ENCODE measurements at places on chromosomes 1 and 21.

DNA sequence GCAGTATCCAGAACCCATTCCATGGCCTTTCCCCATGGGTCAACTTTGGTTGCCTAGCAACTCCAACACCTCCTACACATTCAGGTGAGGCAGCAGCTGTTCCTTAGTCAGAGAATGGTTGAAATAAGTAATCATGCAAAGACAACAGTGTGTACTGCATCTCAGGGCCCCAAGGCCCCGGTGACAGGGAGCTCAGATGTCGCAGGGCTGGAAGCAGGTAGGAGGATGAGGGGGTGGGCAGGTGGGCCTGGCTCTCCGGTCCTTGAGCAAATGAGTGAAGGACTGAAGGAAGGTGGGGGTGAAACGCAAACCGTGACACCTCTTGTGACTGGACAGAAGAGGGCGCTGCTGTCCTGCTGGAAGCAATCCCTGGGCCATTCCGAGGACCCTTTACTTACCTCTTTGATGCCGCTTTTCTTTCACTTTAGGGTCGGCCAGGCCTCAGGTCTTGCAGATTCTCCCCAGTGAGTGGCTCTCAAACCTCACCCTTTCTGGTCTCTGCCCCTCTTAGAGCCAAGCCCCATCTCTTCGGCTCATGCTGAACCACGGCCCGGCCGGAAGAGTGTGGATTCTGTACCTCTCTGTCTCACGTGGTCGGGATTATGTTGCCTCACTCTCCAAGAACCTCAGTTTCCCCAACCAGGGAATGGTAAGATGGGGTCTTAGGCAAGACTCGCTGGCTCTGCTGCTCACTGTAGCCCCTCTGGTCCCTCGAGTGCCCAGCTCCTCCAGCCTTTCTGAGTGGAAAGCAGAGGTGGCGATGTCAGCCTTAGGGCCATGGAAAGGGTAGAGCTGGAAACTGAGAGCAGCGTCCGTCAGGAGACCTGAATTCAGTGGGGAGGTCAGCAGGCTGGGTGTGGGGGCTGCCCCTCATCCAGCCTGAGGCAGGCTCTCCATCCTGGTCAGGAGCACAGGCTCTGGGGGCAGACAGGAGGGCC lies 5.6 kb upstream of the KCNA10 start:
- peak; percentile 90 for ATAC-seq

GRCh38 chr1:205373022-205373797 lies 16.5 kb upstream of the KLHDC8A start:
- ATAC-seq = no peak

GRCh38 chr1:173269490-173270230 lies 62.5 kb upstream of the TNFSF4 start:
- ATAC-seq = peak; percentile 92

DNA sequence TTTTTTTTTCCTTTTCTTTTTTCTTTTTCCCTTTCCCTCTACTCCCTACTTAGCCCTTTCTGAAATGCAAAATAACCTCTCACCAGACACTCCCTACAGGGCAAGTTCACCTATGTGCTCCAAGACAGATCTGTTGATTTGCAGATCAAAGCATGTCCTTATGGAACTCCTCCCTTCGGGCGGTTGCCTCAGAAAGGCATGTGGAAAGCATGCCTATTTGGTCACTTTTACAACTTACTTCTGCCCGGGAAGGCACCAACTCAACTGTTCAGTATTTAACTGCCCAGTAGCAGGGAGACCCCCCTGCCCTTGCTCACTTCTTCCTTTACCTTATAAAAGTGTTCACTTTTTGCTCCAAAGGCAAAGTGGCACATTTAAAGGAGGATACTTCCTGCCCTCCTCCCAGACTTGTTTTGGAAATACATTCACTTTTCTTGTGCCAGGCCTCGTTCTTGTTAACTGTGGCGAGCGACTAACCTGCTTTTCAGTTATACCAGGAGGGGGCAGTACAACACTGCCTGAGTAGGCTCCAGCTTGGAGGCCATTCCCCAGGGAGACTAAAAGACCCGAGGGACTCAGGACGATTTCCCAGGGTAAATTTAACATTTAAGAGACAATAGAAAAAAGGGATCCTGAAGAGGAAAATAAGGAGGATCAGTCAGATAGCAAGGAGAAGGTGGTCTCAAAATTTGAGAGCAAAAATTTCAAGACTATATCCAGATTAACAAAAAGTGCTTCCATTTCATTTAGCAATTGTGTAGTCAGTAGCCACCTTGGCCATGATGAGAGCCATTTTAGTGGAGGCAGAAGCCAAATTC lies 12.3 kb upstream of the SLAMF7 start:
- ATAC-seq = peak; percentile 90

- ATAC-seq = no peak
Measured at GRCh38 chr1:161978011-161978790, 45.5 kb downstream of the OLFML2B start.

DNA sequence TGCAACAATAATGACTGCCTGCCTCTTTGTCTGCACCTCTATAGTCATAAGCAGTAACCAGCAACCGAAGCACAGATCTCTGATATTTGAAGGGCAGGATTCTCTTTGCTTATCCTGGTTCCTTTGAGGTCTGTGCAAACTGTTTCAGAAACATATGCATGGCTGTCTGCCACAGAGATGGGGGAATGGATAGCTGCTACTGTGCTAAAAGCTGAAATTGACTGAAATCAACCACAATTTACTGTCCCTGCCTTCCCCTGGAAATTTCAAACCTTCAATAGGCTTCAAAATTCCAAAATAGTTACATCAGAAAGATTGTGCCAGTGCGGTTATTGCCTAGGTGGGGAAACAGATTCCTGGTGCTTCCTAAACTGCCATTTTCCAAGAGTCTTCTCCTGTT lies 136.8 kb upstream of the GORAB start:
- peak; percentile 86 for ATAC-seq

DNA sequence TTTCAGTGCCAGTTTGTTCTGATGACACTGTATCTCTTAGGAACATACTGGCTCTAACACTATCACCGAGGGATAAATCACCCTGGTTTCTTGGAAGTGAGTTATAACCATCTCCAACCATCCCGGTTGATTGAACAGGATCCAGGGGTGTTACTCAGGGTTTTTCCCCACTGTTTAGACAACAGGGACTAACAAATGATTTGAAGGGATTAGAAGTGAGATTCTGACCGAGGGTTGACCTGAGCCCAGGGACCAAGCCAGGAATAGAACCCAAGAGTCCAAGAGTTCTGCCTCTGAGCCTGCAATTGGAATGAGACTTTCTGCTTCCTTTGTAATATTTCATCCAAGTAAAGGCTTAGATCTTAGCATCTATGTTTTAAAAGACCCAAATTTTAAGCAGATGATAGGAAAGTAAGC lies 154.0 kb downstream of the DHRS3 start:
- ATAC-seq = no peak

DNA sequence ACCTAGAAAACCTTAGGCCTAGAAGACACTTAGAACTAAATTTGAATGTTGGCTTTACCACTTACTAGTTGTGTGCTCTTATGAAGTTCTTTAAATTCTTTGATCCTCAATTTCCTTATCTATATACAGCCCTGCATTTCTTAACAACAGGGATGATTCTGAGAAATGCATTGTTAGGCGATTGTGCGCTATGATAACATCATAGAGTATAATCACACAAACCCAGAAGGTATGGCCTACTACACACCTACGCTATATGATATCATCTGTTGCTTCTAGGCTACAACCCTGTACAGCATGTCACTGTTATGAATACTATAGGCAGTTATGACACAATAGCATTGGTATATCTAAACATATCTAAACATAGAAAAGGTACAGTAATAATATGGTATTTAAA lies 137.4 kb downstream of the CHD1L start:
- no peak for ATAC-seq

- no peak for ATAC-seq
Measured at GRCh38 chr1:152673016-152673415, 2.1 kb upstream of the LCE2C start.

GRCh38 chr1:66244429-66244828 lies 289.5 kb upstream of the SGIP1 start:
- no peak for ATAC-seq

GRCh38 chr1:211699059-211699458 lies 23.6 kb upstream of the NEK2 start:
- ATAC-seq = peak; percentile 6

- no peak for ATAC-seq
Measured at GRCh38 chr1:6000444-6001288, 8.4 kb upstream of the NPHP4 start.

DNA sequence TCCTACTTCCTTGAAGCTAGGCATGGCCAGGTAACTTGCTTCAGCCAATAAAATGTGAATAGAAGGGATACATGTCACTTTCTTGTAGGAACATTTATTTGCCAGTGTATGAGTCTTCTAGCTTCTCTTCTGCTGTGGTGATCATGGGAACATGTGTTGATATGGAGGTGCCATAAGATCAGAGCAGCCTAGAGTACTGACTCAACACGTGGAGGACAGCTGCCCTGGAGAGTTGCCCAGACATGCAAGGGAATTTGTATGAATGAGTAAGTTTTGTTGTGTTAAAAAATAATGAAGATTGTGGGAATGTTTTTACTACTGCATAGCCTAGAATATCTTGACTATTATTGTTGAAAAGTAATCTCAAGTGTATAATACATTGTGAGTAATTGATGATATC lies 502.3 kb downstream of the NUF2 start:
- ATAC-seq = no peak

GRCh38 chr1:63108206-63108605 lies 214.2 kb upstream of the FOXD3 start:
- peak; percentile 68 for ATAC-seq

DNA sequence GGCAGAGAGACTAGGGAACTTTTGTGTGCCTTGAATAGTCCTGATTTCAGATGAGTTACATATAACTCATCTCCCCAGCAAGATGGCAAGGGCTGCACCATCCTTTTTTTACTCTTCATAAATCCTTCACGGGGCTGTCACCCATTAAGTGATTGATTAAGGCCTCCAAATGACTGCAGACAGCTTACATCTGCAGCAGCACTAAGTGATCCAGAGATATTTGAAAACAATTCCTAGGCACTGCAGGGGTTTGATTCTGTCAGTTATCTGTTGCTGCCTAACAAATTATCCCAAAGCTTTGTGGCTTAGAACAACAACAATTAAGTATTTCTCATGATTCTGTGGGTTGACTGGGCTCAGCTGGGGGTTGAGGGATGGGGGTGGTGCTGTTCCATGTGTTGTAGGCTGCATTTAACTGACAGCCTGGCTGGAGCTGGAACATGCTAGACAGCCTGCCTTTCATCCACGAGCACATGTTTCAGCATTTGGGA lies 19.3 kb downstream of the TEX38 start:
- no peak for ATAC-seq

DNA sequence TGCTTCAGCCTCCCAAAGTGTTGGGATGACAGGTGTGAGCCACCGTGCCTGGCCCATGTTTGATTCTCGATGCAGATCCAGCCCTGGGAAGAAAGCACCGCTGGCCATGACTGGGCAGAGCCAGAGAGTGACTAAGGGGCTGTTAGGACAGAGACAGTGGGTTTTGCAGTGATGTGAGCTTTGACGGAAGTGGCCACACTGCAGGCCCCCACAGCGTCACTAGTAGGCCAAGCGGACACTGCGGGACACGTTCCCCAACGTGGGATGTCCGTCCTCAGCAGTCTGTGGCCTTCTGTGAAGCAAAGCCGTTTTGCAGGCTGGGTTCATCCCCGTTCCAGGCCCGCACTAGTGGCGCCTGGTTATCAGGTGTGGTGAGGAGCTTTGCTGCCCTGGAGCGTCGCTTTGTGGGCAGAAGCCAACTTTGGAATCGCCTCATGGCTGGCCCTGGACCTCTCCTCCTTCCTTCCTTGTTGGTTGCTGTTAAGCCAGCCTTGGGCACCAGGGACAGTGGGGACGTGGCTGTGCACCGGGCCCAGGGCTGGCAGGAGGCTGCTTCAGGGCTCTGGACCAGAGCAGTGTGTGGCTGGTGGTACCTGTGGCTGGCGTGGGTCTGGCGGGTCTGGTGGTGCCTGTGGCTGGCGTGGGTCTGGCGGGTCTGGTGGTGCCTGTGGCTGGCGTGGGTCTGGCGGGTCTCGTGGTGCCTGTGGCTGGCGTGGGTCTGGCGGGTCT lies 41.2 kb downstream of the SKI start:
- ATAC-seq = no peak

- no peak for ATAC-seq
Measured at GRCh38 chr1:27015260-27015659, 2.6 kb upstream of the TENT5B start.

- ATAC-seq = peak; percentile 53
Measured at GRCh38 chr1:8412183-8412831, 94.4 kb downstream of the SLC45A1 start.

DNA sequence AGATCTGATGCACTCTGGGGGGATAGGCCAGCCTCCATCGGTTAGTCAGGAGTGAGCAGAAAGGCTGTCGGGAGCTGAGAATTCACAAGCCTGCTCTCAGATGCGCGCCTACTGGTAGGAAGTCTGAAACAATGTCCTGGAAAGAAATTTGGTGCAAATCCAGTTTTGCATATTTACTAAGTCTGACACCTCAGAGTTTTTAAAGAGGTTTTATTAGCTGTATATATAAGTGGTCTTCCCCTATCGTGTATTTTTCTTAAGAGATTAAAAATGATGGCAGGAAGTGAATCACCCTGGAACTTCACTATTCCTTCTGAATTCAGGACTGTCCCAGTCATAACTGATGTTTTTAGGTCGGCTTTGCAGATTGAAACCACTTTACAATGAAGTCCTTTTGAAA lies 99.8 kb upstream of the C1orf105 start:
- ATAC-seq = peak; percentile 40

DNA sequence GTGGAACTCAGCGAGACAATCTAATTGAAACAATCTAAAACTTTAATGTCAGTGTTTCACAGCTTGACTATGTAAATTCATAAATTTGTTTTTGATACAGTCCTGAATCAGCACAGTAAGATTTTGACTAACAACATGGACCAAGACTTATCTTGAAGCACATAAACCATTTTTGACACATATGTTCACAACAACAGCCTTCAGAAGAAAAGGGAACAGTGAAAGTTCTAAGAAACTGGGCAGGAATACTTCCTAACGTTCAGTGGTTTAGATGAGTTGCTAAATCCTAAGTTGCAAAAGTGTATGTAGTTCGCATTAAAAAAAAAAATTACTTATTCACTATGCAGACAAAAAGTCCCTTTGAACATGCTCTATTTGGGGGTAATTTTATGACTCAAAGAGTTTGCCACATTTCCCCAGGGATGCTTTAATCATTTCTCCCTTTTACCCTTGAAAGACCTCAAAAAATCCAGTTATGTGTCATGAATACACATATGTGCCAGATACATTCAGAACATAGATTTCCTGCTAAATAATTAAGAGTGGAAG lies 120.2 kb downstream of the MRPL39 start:
- ATAC-seq = no peak

GRCh38 chr1:238199325-238199724 lies 308.6 kb upstream of the ZP4 start:
- no peak for ATAC-seq
